ENCODE measurements at places on chromosomes 11 and 22.

DNA sequence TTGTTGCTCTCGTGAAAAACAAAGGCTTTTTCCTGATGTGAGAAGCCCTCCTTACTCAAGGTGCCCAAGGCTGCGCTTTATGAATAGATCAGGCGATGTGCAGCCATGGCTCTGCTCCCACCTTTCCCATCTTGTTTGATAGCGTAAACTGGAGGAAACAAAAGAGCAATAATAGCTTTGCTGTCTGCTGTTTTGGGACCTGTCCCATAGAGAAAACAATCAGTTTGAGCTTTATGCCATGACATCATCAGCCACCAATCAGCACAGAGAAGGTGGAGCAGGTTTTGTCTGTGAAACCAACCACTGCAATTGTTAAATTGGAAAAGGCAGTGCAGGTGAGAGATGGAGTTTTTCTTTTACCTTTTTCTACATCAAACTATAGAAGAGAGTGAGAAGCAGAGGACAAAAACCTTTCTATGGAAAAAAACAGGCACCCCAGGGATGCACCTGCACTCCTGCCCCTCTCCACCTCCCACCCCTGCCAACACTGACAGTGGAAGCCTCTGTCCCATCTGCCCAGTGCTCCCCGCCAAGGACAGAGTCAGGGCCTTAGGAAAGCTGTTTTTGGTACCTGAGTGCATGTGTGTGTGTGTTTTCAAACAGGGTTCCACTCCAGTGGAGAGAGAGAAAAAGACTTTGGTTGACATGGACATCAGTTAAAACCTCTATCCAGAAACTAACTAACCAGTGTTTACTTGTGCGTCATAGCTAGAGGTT, 80.7 kb downstream of the MICAL3 start:
- DNase-seq = no peak

DNA sequence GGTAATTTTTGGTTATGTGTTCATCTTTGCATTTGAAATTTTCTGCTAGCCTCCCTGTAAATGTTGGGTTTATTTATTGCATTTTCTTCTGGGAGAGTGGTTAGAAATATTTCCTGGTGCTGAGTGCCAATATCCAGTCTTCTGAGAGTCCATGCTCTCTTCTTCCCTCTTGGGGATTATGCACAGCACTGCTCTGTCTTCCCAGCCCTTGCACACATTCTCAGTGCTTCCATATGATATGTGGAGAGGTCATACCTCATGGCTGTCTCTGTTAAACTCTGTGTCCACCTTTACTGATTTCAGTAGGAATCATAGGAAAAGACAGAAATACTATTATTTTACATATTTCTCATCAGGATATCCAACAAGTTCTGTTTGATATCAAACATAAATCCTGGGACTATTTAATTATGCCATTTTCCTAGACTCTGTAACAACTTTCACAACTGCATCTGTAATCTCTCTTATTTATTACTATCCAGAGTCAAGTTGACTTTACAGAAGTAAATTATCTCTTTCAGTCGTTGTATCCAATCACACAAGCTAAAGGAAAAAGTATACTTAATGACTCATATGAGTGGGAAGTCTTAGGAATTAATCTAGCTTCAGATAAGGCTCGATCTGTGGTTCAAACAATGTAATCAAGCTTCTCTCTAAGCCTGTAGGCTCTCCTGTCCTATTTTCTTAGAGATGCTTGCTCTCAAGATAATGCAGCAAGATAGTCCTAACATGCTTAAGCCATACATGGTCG, 2.7 kb upstream of the NXPE1 start:
- DNase-seq = no peak

DNA sequence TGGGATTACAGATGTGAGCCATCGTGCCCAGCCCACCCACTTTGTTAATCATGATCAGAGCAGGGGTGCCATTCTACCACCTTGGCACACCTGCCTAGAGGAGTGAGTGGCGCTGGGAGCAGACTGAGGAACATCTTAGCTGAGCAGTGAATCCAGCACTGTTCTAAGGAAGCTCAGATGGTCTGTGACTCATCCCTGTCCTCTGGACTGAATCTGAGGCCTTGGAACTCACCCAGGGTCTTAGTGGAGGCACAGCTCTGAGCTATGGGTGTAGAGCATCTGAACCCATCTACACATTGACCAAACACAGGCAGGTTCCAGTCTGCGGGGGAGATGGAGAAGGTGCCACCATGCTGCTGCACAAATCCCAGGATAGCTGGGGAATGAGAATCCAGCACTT, 14.9 kb downstream of the PGAP2 start:
- peak; percentile 47 for DNase-seq

- no peak for DNase-seq
Observed at GRCh38 chr11:86509588-86509974, 134.9 kb downstream of the CCDC81 start.

DNA sequence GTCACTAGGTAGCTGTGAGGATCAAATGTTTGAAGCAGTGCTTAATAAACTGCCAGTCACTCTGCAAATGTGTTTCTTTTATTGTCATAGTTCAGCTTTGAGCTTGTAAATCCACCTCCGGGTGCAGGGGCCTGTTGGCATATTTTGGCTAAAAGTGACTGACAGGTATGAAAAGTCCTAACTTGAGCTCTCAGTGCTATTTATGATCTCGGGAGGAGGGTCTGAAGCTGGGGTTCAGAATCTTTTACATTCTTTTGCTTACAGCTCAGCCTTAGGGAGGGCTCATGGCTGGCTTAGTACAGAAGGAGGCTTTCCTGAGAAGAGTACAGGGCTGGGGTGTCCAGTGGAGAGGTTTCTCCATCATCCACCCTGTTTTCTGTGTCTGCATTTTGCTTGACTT, 1.5 kb downstream of the ASPHD2 start:
- DNase-seq = no peak
